ENCODE measurements at places on chromosomes 16 and 17.

DNA sequence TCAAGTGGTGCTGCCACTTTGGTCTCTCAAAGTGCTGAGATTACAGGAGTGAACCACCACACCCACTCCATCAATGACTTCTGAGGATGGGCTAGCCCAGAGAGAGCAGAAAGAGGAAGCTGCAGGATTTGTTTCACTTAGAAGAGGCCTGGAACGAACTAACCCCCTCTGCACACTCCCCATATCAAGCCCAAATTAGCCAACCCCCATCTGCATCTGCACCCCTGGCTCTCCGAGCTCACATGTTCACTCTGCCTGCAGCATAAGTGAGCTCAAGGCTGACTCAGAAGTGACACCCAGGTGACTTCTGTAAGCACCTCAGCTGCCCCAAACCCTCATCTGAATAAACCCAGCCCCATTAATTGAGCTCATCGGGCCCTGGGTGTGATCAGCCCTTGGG is 4.8 kb downstream of the SCNN1G start:
- no peak for DNase-seq

GRCh38 chr16:50202926-50203624 is 50.0 kb downstream of the TENT4B start:
- no peak for DNase-seq

GRCh38 chr16:67129422-67129821 is 19.7 kb downstream of the PHAF1 start:
- no peak for DNase-seq

DNA sequence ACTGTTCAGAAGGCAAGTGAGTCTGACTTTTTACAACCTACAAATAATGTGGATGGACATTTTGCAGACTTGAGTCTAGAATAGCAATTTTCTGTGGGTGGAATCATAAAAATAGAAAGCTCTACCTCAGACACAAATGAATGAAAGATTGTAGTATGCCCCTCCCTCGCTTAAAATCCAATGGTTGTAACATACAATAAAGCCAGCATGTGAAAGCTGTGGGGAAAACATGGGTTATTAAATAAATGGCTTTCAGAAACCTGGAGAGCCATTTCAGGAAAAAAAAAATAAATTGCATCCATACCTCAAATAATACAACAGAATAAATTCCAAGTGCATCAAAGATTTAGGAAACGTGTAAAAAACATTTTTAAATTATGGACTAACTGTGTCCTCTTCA is 123.1 kb upstream of the MON1B start:
- no peak for DNase-seq

DNA sequence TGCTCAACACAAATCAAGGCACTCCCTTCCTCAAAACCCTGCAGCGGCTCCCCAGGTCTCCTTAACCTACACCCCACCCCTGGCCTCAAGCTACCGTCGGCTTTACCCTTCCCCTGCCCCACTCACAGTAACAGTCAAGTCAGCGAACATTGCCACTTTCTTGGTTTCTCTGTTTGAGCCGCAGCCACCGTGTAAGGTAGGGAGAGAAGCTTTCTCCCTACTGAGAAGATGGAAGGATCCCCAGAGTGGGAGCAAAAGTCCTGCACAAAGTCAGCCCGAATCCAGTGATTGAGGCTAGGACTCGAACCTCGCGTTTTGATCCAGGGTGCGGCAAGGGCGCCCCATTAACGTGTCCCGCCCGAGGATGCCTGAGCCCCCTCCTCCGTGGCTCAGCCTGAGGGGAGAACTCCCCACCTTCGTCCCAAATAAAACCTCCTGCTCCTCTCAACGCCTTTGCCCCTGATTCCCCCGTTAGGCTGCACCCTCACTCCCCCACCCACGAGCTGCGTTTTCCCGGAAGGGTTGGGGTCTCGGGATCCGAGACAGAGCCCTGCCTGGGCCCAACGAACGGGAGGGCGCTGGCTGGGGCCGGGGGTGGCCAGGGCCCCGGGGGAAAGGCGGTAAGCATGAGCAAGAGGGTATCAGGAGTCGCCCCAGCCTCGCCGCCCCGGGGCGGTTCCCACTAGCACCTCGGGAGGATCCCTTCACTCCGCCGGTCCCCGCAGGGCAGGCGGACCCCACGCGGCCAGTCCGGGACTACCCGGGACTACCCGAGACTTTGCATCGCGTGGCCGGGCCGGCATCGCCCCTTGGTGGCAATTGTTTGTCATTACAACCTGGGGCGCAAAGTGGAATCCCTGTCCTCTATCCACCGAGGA is 9.9 kb upstream of the NAGS start:
- peak; percentile 54 for DNase-seq

GRCh38 chr17:73555199-73555960 is 88.9 kb downstream of the SDK2 start:
- DNase-seq: no peak

- no peak for DNase-seq
Measured at GRCh38 chr16:64826374-64826773, 295.5 kb downstream of the CDH11 start.

DNA sequence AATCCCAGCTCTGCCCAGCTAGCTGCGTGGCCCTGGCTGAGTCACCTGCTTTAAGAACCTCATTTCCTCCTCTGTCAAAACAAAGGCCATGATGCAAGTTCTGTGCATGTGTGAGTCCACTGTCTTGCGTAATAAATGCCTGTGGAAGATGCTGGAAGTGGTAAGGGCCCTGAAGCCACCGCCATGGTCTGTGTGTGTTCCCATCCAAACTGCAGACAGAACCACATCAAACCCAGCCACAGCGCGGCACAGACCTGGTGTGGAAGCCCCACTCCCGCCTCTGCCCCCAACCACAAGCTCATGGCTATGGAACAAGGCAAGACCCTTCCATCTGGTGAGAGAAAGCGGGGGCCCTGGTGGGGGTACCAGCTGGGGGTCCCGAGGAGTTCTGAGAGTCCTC is 26.0 kb downstream of the NECAB2 start:
- DNase-seq: no peak

GRCh38 chr16:23288726-23289512 is 13.2 kb upstream of the SCNN1B start:
- no peak for DNase-seq

DNA sequence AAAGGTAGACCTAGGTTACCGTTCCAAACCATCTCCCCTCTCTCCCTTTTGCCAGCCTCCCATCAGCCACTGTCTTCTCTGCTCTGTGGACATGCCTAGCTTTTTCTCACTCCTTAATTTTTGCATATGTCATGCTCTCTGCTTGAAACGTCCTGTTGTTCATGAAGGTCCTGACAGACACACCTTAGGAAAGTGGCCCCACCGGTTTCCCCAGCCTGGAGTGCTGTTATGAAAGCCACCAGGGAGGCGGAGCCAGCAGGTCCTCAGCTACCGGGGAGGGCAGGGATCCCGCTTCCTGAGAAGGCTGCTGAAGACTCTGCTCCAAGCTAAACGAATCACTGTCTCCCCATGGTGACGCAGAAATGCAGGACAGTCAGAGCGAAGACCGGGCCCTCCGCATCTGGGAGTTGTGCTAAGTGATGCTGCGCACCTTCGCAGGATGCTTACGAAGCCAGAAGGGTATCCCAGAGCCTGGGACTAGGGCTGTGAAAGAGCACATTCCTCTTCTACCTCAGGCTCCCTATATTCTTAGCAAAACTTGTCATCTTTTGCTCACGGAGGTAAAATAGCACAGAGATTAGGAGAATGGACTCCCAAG is 2.3 kb upstream of the SLC16A11 start:
- no peak for DNase-seq

- no peak for DNase-seq
Measured at GRCh38 chr16:89004209-89004831, 27.3 kb upstream of the CBFA2T3 start.

- no peak for DNase-seq
Measured at GRCh38 chr17:17757956-17758845, 76.9 kb downstream of the RAI1 start.

DNA sequence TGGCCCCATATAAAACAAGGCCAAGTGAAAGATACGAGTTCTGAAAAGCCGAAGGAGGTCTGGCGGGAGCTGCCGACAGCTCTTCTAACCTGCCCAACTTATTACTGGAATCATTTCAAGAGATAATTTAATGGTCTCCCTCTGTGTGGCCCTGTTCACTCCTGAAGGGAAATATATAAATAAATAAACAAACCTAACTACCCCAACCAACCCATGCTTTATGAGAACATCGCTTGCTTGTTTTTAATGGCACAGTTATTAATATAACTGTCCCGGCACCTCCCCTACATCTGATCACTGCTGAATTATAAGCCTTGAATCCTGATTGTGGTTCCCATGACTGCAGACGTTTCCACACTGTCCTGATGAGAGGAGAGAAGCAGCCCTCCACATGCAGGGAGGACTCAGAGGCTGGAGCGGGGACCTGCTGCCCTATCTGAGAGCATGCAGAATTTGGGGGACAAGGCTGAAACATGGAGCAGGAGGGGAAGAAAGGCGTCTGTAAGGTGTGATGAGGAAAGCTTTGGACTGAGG is 22.2 kb downstream of the CDK5RAP3 start:
- DNase-seq: no peak

DNA sequence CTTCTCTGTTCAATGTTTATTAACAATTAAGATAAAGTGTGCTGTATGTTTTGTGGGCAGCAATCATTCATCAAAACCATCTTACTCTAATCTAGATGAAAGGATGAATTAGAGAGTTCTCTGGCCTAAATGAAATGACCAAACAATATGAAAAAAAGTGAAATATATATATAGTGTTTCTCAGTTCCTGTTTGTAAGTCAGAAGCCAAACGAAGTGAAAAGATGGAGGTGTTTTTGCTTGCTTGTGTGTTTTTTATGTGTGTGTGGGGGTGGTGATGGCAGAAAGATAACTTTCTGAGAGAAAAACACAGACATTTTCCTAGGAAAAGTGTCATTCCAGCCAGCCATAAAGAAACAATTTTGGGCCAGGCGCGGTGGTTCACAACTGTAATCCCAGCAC is 138.6 kb downstream of the CDH8 start:
- DNase-seq: no peak

DNA sequence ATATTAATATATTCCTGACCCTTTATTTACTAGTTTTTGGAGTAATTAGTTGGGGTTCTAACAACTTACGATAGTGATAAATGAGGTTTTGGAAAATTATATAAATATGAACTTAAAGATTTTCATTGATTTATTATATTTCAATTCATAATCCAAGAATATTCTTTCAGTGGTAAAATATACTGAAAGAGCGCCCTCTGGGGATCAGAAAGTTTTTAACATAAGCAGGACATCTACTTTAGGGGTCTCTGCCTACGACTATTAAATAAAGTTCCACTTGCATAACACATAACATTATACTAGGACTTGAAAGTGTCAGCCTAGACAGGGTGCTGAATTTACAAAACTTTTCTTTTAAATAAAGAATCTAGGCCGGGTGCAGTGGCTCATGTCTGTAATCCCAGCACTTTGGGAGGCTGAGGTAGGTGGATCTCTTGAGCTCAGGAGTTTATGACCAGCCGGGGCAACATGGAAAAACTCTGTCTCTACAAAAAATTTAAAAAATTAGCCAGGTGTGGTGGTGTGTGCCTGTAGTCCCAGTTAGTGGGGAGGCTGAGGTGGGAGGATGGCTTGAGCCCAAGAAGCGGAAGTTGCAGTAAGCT is 15.6 kb downstream of the RFWD3 start:
- DNase-seq: no peak

- no peak for DNase-seq
Measured at GRCh38 chr17:21021208-21021803, 21.5 kb downstream of the USP22 start.

DNA sequence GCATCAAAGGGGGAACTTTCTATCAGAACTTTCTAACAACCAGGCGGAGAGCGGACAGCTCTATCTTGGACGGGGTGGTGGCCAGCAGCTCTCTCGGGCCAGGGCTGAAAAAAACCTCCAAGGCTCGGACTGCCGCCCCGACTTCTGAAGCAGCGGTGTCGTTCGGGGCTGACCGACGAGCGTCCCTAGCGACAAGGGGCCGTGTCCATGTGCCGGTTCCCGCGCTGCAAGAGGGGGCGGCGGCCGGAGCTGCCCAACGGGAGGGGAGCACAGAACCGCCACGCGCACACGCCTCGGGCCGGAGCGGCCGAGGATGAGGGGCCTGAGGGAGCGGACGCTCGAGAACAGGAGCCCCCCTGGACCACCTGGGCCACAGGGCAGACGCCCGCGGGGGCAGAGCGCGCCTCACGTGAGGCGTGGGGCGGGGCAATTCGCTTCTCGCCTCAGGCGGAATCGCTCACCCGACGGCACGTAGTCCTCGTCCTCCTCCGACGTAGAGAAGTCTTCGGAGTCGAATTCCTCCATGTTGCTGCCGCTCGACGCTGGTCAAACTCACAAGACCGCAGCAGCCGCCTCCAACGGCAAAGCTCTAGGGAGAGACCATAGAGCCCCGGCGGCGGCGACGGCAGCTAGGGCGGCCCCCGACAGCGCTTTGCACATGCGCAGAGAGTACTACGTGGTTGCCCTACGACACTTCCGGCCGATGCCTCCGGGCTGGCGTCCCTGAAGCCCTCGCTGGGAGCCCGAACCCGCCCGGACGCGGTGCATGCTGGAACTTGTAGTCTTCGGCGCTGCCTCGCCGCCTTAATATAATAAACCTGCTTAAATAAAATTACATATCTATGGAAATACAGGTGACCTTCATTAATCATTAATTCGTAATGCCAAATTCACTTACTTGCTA is at the start of gene CFDP1:
Gene CFDP1, minus strand, starts transcription at position 676 of the 904 bp plus-strand sequence. Its CDS starts 151 bp downstream, at position 525.
- peak; percentile 96 for DNase-seq

GRCh38 chr17:6927290-6928126 is 68.3 kb upstream of the ALOX12 start:
- DNase-seq: no peak

DNA sequence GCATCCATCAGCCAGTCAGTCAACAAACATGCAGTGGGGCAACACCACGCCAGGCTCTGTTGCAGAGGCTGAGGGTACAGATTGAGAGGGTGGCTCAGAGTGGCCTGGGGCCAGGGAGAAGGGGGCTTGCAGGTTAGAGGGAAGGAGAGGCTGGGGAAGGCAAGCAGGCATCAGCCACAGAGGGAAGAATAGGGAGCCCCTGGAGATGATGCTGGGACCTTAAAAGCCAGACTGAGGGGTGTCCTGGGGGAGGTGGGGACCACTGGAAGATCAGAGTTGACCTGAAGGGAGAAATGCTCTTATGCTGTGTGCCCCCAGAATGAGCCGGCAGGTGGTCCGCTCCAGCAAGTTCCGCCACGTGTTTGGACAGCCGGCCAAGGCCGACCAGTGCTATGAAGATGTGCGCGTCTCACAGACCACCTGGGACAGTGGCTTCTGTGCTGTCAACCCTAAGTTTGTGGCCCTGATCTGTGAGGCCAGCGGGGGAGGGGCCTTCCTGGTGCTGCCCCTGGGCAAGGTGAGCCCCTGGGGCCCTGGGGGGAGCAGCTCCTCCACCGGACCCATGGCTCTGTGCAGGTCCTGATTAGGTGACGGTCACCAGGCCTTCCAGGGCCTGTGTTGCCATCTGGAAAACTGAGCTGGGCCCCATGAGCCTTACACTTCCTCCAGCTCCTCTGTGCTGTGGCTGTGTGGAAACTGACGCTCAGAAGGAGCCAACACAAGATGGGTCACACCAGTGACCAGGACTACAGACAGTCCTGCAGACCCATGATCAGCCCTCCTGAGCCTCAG is 1.7 kb downstream of the CORO1A start:
- no peak for DNase-seq
